ENCODE measurements at places on chromosomes 11 and 22.

DNA sequence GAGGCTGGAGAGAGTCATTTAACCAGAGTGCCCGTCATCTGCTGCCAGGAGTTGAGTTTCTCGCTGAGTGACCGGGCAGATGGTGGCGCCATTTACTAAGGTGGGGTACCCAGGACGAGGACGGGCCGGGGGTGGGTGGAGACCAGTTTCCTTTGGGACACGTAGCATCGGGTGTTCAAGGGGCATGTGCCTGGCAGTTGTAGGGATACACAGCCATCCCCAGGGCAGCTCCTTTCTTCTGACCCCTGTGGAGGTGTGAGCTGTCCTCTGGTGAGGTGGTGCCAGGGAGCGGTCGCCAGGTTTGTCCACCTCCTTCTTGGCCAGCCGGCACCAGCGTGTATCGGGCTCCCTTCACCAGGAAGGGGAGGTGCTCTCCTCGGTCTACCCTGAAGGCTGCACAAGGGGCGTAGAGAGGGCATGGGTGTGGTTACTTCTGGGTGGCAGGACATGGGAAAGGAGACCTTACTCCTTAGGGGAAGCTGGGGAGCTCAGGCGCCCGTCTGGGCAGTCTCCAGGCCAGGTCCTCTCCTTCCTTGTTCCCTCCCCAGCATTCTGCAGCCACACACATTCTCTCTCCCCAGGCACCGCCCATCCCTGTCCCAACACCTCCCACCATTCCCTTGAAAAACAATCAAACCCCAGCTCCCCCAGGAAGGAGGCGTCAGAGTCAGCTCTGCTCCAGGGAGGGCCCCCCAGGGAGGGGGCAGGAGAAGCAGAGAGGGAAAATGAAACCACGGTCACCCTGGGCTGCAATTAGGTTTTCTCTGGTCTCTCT lies 10.3 kb upstream of the MB start:
- peak; percentile 80 for DNase-seq

GRCh38 chr11:46202696-46203391 lies 74.6 kb upstream of the CREB3L1 start:
- no peak for DNase-seq

GRCh38 chr22:20569059-20570058 lies 61.9 kb downstream of the MED15 start:
- peak; percentile 77 for DNase-seq

DNA sequence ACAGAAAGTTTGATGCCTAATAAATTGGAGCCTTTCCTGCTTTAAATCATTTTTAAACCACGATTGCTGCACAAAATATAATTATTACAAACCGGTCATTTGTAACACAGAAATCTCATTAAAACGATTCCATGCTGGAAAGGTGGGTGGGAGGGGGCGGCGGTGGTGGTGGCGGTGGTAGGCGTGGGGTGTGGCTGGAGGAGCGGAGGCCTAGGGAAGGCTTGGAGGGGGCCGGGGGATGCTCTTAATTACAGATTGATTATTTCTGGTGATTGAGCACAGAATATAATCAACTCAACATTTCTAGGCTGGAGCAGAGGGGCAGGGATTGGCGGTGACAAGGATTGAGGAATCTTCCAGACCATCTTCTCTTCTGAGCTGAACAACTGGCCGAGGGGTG lies 157.5 kb downstream of the TRIM29 start:
- no peak for DNase-seq

GRCh38 chr11:14073849-14074476 lies 111.4 kb downstream of the SPON1 start:
- DNase-seq: no peak

GRCh38 chr22:40203572-40203971 lies 25.8 kb downstream of the TNRC6B start:
- no peak for DNase-seq

GRCh38 chr11:40732132-40732531 lies 727.3 kb downstream of the LRRC4C start:
- DNase-seq: no peak

- DNase-seq: no peak
These were observed 10.9 kb downstream of the PHLDB1 start for GRCh38 chr11:118618115-118618990.

- no peak for DNase-seq
These were observed 48.1 kb upstream of the DAGLA start for GRCh38 chr11:61632096-61632495.

DNA sequence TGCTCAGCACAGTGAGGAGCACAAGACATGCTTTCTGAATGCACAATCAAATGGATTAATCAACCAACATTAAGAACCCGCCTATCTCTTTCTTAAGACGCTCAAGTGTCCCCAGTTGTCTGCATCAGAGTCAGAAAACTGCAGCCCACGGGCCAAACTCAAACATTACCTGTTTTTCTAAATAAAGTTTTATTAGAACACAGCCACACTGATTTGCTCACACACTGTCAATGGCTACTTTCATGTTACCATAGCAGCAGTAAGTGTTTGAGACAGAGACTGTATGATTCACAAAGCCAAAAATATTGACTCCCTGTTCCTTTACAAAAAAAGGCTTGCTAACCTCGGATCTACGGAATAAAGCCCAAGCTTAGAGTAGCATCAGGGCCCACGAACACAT lies 49.0 kb upstream of the ISX start:
- no peak for DNase-seq

DNA sequence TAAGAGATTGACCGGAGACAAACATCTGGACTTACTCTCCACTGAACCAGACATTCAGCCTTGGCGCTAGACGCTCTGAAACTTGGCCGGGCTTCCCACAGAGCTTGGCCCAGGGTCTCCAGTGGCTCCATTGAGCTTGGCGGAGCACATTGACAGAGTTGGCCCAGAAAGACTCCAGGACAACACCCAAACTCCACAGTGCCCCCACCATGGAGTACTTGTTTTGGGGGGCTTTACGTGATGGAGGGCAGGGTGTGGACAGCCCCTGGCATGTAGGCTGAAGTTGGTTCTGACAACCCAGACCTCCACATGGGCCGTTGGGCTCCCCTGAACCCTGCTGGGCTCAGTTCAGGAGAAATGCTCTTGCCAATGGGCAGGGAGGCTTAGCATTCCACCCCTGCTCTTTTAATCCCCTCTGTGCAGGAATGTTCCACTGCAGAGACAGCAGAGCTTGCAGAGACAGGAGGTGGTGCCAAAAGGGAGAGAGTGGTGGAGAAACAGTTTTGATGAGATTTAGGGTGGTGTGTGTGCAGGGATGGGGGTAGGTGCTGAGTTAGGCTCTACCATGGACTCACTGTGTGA lies 102.4 kb upstream of the TIMP3 start:
- DNase-seq: no peak

DNA sequence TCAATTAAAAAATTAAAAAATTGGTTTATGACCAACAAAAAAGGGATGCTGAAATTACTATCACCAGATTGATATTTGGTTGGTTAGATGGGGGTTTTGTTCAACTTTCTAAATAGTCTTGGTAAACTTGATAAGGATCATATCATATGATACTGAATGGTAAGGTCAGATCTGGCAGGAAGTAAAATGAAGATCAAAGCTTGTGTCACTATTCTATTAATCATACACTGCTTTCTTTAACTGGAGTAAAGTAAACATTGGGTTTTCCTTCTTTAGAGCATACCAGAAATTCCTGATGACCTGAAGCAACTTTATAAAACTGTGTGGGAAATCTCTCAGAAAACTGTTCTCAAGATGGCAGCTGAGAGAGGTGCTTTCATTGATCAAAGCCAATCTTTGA lies 40.2 kb downstream of the RRM1 start:
- no peak for DNase-seq

DNA sequence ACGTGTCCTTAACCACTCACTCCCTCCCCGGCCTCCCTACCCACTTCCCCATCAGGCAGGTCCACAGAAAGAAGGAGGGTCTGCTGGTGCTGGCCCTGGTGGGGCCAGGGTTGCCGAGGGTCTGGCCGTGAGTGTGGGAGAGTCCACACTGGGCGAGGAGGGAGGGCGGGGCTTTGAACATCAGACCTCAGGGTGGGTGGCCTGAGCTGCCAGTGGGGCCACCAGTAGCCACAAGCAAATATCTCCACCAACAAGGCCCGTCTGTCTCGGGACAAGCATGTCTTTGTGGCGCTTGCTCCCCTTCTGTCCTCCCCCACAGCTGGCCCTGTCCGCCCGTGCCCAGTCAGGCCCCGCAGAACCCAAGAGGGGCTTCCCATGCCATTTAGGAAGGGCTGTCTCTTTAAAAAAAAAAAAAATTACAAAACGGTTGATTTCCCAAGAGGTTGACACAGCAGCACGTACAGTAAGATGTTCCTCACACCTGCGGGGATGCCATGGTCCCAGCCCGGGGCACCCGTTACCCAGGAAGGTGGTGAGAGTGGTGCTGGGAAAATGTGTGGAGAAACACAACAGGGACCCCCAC lies 17.7 kb upstream of the TALDO1 start:
- DNase-seq: no peak

DNA sequence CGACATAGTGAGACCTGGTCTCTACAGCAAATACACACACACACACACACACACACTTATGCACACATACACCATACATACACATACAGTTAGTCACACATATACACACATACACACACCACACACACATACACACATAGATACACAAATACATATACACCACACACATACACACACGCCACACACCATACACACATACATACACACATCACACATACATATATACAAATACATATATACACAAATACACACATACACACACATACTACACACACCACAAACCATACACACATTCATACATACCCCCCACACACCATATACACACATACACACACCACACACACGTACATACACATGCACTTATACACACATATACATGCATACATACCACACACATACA lies 57.7 kb downstream of the MICAL2 start:
- no peak for DNase-seq

- no peak for DNase-seq
These were observed 530.5 kb downstream of the INSC start for GRCh38 chr11:15645201-15645600.

- no peak for DNase-seq
These were observed 452.9 kb downstream of the MN1 start for GRCh38 chr22:27348634-27349033.

DNA sequence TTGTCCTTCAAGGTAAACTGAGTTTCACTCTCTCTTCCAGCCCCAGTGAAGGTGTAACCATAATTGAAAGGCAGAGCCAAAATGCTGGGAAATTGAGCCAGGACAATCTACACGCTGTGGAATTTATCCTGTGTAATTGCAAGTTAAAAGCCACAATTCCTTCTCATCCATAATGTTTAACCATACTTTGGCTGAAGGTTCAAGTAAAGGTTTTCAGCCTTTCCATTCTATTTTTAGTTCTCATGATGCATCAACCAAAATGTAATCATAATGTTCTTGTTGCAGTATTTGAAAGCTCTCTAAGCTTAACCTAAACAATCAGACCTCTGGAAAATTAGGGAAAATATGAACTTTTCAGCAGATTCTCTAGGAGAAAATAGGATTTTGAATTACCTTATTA lies 14.0 kb upstream of the ARHGAP42 start:
- no peak for DNase-seq

DNA sequence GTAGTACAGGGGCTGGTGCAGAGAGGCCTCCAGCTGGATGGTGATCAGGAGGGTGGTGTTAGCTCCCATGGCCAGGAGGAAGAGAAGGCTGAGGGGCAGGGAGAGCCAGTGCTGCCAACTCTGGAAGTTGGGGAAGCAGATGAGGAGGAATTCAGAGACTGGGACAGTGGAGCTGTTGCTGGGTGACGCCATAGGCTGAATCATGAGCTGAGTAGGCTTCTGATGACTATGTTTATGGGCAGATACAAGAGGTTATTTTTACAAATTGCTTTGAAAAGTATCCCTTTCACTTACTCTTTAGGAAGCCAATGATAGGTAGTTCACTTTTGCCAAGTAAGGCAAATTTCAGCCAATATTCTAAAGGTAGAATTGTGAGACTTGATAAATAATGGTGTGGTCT lies 3.1 kb downstream of the OR56A1 start:
- no peak for DNase-seq

DNA sequence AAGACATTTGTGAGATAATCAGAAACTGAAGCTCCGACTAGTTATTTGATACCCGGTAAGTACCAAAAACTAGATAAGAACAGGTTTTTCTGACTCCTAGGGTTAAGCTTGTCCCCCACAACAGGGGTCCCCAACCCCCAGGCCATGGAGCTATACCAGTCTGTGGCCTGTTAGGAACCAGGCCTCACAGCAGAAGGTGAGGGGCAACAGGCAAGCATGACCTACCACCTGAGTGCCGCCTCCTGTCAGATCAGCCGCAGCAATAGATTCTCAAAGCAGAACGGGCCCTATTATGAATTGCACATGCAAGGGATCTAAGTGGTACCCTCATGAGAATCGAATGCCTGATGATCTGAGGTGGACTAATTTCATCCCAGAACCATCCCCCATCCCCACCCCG lies 1.2 kb upstream of the MS4A10 start:
- DNase-seq: no peak

GRCh38 chr22:43720716-43721115 lies 91.4 kb downstream of the EFCAB6 start:
- no peak for DNase-seq

DNA sequence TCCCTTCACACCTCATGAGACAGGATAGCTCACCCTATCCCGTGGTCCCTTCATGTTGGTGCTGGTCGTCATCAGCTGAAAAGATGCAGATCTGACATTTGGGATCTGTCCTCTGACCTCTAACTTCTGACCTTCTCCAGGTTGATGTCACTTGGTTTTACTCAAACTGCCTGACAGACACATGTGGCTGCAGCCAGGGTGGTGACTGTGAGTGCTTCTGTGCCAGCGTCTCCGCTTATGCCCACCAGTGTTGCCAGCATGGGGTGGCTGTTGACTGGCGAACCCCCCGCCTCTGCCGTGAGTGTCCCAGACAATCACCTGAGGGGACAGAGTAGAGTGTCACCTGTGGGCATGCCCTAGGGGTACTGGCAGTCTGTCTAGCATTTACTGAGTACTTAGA lies 49.7 kb downstream of the OTOG start:
- no peak for DNase-seq

- no peak for DNase-seq
These were observed 62.7 kb downstream of the LDLRAD3 start for GRCh38 chr11:36006556-36006955.

- no peak for DNase-seq
These were observed 8.9 kb upstream of the SCARF2 start for GRCh38 chr22:20446383-20446970.

DNA sequence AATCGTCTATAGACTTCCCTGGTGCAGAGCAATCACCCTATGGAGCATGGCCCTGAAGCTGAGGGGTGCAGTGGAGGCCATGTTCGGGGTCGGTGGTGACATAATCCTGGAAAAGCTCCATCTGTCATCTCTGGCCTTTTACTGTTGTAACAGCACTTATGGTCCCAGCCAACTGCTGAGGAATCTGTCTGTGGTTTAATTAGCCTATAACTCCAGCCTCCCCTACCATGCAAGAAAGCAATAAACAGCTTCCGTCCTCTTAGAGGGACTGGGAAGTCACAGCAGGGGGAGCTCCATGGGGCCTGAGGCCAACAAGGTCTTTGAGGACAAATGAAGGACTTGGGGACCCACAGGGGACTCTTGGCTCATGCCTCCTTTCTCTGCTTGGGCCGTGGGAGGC lies 159.1 kb upstream of the NECTIN1 start:
- DNase-seq: no peak

All from activated T-cell treated with anti-CD3 and anti-CD28 coated beads, Interleukin-2, amount 50 U/mL, for 48 hours (primary cell).